EL (cell line): ENCODE measurements at places on chromosomes 2 and 18.

DNA sequence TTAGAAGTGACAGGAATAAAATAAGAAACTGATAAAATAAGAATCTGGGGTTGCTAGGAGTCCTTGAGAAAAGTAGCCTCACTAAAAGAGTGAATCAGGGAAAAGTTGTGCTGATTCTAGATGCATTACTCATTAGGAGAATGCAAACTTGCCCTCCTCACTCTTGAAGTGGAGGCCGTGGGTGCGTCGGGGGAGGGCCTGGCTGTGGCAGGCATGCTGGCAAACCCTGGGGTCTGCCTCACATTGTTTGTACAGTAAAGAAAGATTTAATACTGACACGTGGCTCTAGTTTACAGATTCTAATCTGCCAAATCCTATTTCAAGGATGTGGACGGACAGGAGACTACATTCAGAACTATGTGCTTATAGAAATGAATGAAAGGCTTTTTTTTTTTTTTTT, 41.9 kb downstream of the TANC1 start:
- DNase-seq: peak; percentile 80

DNA sequence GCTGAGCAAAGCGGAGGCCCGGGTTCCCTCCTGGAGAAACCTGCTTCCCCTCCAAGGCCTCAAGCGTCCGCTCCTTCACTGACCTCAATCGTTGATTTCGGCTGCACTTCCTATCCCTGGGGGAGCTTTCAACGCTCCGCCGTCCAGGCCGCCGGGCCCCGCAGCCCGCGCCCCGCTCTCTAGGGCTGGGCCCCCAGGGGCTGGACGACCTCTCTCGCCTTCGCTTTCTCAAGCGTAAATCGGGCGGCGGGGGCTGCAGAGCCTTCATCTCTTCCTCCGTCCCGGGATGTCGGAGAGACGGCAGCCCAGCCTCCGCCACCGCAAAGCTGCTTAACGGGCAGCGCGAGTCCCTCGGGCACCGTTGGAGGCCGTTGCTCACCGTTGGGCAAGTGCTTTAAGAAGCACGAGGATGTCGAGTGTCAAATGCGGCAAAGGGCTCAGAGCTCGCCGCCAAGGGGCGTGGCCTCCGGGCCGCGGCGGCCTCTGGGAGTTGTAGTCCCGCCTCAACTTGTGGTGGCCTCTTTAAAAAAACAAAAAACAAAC, 8.5 kb downstream of the HES6 start:
- peak; percentile 45 for DNase-seq

- DNase-seq: no peak
These were observed 99.6 kb upstream of the CSRNP3 start for GRCh38 chr2:165369898-165370296.

- DNase-seq: peak; percentile 39
These were observed 16.0 kb downstream of the CCNT2 start for GRCh38 chr2:134934641-134935040.

- no peak for DNase-seq
These were observed 293.2 kb downstream of the TNS1 start for GRCh38 chr2:217709478-217710210.

- no peak for DNase-seq
These were observed 15.3 kb upstream of the TXNDC2 start for GRCh38 chr18:9870431-9871008.

DNA sequence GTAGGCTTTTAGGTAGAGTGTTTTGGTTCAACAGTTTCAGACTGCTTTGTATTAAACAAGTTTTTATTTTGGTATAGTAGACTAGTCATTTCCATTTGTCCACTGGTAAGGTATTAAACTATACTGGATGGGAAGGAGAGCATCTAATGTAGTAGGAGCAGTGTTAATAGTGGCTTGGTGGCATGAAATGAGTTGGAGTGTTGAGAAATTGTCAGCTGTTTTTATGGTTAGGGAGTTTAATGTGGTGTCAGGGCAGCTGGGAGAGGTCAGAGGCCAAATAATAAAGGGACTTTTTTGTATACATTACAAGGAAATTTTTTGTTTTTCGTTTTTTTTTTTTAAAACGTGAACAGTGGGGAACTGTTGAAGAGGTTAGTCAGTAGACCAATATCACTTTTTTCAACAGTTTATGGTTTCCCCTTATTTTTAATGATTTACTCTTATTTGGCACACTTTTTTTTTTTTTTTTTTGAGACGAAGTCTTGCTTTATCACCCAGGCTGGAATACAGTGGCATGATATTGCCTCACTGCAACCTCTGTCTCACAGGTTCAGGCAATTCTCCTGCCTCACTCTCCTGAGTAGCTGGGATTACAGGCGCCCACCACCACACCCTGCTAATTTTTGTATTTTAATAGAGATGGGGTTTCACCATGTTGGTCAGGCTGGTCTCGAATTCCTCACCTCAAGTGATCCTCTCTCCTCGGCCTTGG, 21.2 kb downstream of the ACTR3 start:
- no peak for DNase-seq

- no peak for DNase-seq
These were observed 45.9 kb downstream of the SCTR start for GRCh38 chr2:119478188-119478977.

DNA sequence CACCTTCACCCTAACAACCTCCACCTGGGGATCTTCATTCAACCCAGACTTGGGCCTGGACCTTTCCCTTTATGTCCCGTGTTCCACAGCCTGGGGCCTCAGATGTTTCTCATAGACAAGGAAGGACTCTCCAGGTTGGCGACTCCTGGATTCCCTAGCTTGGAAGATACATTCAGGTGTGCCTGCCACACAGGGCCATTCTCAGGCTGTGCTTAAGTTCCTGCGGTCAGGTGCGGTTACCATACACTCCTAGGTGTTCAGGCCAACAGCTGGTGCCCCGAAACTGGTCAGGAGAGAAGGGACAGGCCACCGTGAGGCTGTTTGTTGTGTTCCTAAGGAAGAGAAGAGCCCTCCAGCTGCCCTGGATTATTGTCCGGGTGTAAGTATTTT, 15.6 kb downstream of the SLC4A3 start:
- no peak for DNase-seq

DNA sequence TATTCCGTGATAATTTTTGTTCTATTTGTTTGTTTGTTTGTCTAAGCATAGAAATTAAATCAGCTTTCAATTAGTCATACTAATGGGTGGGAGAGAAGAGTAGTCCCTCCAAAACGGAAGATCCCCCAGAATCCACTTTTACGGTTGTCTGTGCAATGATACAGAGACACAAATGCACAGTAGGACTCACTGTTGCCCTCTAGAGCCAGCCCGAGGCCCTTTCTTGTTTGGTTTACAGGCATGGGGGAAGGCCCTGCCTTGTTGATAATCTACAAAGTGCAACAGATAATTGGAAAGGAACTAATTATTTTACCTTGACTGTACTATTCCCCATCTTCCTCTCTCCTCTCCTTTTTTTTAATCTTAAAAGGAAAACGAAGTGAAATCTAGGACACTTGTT, 121.1 kb downstream of the ACOXL start:
- DNase-seq: peak; percentile 21

- peak; percentile 47 for DNase-seq
These were observed 119.0 kb downstream of the PMAIP1 start for GRCh38 chr18:60018618-60019462.

DNA sequence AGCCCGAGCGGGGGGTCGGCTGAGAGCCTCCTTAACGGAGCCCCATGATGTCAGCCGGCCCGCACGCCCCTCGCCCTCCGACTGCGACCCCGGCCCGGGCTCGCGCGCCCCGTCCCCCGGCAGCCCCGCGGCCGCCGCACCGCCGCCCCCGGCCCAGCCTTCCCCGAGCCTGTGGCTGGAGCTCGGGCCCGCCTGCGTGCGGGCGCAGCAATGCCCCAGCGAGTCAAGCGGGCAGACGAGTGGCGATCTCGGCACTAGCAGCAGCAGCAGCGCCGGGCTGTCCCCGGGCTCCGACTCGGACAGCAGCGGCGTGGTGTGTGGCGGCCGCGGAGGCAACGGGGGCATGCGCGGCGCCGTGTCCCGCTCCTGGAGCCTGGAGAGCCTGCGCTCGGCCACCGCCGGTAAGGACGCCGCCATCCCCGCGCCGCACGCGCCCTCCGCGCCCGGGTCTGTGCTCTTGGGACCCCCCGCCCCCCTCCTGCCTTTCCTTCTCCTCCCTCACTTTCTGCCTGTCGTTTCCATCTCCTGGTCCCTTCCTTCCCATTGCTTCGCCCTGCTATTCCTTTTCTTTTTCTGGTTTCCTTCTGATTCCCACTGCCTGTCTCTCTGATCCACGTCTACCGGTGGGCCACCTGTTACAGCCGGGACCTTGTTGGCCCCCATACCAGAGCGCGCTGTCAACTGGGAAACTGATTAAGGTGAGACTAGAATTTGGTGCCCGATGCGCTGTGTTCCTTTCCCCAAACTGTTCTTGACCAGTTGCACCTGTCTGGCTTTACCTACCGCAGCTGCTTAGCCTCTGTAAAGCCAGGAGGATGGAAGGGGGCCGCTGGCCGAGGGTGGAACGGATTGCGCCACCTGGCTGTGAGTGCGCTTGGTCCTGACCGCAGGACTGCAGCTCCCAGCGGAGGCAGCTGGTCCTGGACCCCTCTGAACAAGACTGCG, 127.4 kb downstream of the ARHGEF4 start:
- peak; percentile 7 for DNase-seq

GRCh38 chr2:46241344-46241743, 55.9 kb upstream of the EPAS1 start:
- DNase-seq: peak; percentile 49

DNA sequence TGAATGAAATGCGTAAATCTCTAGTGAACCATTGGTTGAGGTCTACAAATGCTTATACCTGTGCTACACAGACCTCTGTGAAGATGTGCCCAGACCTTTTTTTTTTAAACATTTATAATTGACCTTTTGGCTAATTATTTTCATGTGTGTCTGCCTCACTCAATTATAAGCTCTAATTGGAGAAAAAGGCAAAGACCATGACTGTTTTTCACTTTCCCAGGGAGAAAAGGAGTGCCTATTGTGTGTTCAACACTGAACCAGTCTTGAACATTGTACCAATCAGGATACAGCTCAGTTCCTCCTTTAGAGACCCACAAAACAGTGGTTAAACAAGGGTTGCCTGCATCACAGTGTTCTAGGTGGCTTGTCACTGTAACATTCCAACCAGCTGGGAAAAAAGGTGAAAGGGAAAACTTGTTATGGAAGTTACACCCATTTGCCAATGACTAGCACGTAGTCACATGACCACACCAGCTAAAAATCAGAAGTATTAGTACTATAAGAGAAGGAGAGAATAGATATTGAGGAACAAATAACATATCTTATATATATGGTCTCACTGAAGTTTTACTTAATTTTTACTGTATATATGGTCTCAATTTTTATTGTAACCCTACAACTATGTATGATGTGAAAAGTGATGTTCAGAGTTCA, 13.4 kb downstream of the TANK start:
- no peak for DNase-seq
